ENCODE measurements at places on chromosomes 5 and 9. TPM values are rescaled to one million over a fixed set of nuclear protein-coding genes. Genes with fewer than 3 reads are reported as not detected.

COL5A1 gene
- total RNA-seq = 3.3 TPM

SLC25A48 gene
- not detected for total RNA-seq

CTXN3 gene
- total RNA-seq = not detected

HOMER1 gene
- 2.1 TPM for total RNA-seq

COL15A1 gene
- total RNA-seq = not detected

EIF4E1B gene
- total RNA-seq = not detected

FAM163B gene
- total RNA-seq = not detected

IFNA14 gene
- not detected for total RNA-seq

ALDH1A1 gene
- 0.82 TPM for total RNA-seq

ZDHHC11 gene
- 37.1 TPM for total RNA-seq

ORM1 gene
- total RNA-seq = not detected

SREK1IP1 gene
- 16.0 TPM for total RNA-seq

PIP5K1B gene
- total RNA-seq = 0.55 TPM

GARIN3 gene
- total RNA-seq = not detected

SLC22A5 gene
- 3.7 TPM for total RNA-seq

SLC25A2 gene
- 0.65 TPM for total RNA-seq

SPATA31C1 gene
- not detected for total RNA-seq

PAIP2 gene
- 123 TPM for total RNA-seq

GABRA6 gene
- not detected for total RNA-seq

CTSV gene
- total RNA-seq = not detected

ADAMTS19 gene
- not detected for total RNA-seq

TRIO gene
- 19.5 TPM for total RNA-seq

NR6A1 gene
- 0.22 TPM for total RNA-seq

ACOT12 gene
- not detected for total RNA-seq

PCDHGA4 gene
- total RNA-seq = not detected

TMEM252 gene
- not detected for total RNA-seq

SET gene
- total RNA-seq = 223 TPM

ENTREP1 gene
- not detected for total RNA-seq
